Gastrocnemius medialis (tissue), 4 donors: ENCODE measurements at places on chromosomes 5 and 9. TPM values are rescaled to one million over a fixed set of nuclear protein-coding genes. Genes with fewer than 3 reads are reported as not detected.

DNA sequence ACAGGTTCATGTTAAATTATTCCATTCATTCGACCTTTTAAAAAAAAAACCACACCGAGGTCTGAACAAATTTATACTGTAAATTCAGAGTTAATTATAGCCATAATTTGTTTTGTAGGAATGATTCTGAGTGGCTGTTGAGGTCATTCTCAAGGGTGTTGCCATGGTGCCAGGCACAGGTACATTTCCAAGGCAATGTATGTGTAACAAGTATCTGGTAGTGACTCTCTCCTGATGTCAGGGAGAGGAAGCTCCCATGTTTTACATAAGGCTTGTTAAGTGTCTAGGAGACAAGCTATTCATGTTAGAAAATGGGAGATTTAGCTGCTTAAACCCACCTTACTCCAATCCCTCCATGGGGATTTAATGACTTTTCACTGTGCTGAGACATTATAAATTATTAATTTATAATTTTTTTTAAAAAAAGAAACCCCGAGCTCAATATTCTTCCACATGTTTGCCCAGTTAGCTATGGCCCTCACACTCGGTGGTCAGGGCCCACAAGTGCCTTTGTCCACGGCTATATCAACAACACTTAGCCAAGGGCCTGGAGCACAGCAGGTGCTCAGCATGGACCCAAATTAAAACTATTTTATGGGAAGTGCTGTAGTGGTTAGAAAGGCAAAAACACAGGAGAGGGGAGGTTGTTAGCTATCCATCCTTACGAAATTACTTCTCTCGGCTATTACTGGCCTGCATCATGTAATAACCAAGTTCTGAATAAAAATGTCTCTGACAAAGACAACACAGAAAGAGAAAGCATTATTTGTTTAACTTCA is 154.6 kb upstream of the GNA14 start:
- H3K4me1 ChIP-seq: peaks cover 21% of the 10 kb centered on the region
- no peak overlapping the region for H3K4me3 ChIP-seq
- no peak overlapping the region for H3K27ac ChIP-seq
- no peaks in the 10 kb centered on the region for H3K27me3 ChIP-seq
- H3K36me3 ChIP-seq: no peaks in the 10 kb centered on the region

DNA sequence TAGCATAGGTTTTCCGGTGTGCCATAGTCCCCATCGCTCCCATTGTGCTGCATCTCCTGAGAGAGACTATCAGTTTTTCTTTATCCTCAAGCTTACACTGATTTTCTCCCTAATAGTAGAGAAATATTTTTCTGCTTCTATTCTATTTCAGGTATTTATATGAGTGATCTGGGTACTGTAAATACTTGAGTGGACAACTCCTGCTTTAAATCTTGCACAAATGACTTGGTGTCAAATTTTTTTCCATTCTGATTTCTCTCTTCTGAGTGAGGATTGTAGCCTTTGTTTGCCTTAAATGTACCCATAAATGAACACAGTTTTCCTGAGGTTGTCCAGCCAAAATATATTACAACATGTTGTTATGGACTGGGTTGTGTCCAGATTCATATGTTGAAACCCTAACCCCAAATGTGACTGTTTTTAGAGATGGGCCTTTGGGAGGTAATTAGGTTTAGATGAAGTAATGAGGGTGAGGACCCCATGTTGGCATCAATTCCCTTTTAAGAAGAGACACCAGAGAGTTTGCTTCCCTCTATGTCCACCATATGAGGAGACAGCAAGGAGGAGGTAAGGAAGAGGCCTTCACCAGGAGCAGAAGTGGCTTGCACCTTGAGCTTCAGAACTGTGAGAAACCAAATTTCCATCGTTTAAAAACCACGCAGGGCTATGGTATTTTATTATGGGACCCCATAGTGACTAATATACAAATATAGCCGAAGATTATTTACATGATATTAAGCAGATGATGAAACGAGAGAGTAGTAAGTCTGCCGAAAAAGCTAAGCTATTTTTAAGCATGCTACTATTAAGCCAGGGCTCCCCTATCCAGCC is 336.4 kb upstream of the MPDZ start:
- H3K36me3 ChIP-seq: no peaks in the 10 kb centered on the region
- H3K27me3 ChIP-seq: no peaks in the 10 kb centered on the region
- no peak overlapping the region for H3K27ac ChIP-seq
- H3K4me3 ChIP-seq: no peak overlapping the region

DNA sequence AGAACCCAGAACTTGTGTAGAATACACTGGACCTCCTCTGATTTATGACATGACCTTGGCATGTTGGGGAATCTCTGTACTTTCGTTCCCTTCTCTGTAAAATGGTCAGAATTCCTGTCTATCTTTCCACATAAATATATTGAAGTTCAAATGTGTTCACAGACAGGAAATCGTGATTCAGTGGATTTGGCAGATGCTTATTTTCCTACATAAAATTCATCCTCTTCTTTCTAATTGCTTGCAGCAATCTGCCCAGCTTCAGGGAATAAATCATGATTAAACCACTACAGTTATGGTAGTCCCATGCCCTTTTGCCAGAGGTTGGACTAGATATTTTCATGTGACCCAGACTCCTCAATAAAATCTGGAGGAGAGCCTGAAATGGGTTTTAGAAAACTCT is 52.1 kb upstream of the ARL15 start:
- H3K4me3 ChIP-seq: no peak overlapping the region
- H3K4me1 ChIP-seq: no peaks in the 10 kb centered on the region
- DNase-seq: no peak
- no peak overlapping the region for H3K27ac ChIP-seq

DNA sequence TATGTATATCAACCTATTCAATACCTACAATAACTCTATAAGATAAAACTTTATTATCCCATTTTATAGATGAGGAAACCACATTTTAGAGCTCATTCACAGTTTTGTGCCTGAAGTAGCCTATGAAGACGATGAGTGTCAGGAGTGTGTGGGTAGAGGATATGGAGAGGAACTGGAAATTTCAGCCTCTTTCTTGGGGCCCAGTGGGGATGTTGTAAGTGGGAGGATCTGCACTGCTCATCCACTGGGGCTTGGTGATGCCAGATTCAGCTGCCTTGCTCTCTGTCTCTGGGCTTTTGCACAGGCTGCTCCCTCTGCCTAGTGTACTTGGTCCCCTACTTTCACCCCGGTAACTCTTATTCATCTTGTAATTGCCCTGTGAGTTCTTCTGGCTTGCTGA is 194.7 kb downstream of the SREK1 start:
- no peak overlapping the region for H3K4me3 ChIP-seq
- H3K4me1 ChIP-seq: no peaks in the 10 kb centered on the region
- no peak for DNase-seq
- H3K36me3 ChIP-seq: no peaks in the 10 kb centered on the region

DNA sequence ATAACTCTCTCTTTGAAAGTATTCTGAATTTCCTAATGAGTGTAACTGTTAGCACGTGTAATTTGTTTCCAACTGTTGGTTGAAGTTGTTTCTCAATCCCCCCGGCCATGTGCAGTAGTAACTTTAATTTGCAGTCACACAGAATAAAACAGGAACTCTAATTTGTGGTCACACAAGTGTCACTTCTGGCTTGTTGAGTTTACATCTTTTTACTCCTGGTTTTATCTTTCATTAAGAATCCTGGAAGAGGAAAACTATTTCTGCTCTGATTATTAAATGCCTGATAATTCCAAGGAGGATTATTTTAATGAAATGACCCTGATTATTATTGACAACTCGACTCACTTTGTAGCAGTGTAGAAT is 1.2 kb downstream of the SCAMP1 start:
- DNase-seq: no peak
- peak overlapping the region; percentile 90 for H3K27ac ChIP-seq

DNA sequence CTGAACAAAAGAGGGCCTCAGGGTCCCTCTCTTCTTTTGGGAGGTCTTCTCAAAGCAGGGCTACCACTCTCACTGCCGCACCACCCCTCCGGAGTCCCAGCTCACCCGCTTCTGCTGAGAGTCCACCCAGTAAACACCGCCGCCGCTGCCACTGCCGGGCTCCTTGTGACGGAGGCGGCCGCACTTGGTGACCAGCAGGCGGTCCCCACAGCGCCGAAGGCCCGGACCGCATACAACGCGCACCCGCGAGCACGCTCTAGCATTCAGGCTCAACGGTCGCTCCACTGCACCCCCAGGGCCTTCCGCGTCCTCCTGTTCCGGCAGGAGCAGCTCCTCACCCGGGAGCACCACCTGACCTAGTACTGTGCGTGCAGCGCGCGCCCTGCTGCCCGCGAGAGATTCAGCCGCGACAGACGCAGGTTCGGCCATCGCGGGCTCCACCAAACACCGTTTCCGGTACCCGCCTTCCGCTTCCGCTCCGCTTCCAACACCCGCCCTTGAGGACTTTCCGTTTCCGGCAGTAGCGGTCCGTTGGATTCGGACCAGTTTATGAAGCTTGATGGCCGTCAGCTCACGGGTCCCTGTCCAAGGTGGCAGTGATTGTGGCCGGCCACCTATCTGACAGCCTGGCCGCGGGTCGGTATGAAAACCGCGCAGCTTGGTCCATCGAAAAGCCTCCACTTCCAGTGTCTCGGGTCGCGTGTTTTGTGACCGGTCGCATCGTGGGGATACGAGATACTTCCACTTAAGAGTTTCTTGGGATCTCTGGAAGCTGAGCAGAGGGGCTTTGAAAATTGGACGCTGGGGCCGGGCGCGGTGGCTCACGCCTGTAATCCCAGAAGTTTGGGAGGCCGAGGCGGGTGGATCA is at the start of gene EXOSC3:
TSS of gene EXOSC3 (minus strand) at position 449 of the 868 bp plus-strand sequence. CDS start at position 429, 20 bp downstream.
- H3K27me3 ChIP-seq: no peaks in the 10 kb centered on the region
- peaks cover 15% of the 10 kb centered on the region for H3K4me1 ChIP-seq
- peak within 1 kb of the TSS; percentile 89 for H3K27ac ChIP-seq
- DNase-seq: peak; percentile 85
- H3K36me3 ChIP-seq: peaks cover 40% of the 10 kb centered on the region

GRCh38 chr5:150068472-150068871 is 17.9 kb downstream of the CSF1R start:
- no peak overlapping the region for H3K27ac ChIP-seq
- H3K4me3 ChIP-seq: no peak overlapping the region
- no peaks in the 10 kb centered on the region for H3K36me3 ChIP-seq
- no peak for DNase-seq
- H3K4me1 ChIP-seq: no peaks in the 10 kb centered on the region

GRCh38 chr5:81017320-81017719 is 57.2 kb downstream of the RASGRF2 start:
- H3K36me3 ChIP-seq: no peaks in the 10 kb centered on the region
- no peak overlapping the region for H3K4me3 ChIP-seq
- H3K27ac ChIP-seq: no peak overlapping the region
- H3K27me3 ChIP-seq: no peaks in the 10 kb centered on the region

- H3K27me3 ChIP-seq: no peaks in the 10 kb centered on the region
- no peaks in the 10 kb centered on the region for H3K4me1 ChIP-seq
- H3K27ac ChIP-seq: no peak overlapping the region
- no peaks in the 10 kb centered on the region for H3K36me3 ChIP-seq
Measured at GRCh38 chr5:115549154-115549553, 4.6 kb upstream of the FEM1C start.

GRCh38 chr5:3265131-3265885 is 330.3 kb upstream of the IRX1 start:
- H3K36me3 ChIP-seq: no peaks in the 10 kb centered on the region
- no peak overlapping the region for H3K27ac ChIP-seq

GRCh38 chr9:80665479-80665878 is 1023.9 kb downstream of the TLE1 start:
- H3K4me1 ChIP-seq: no peaks in the 10 kb centered on the region
- DNase-seq: no peak
- no peak overlapping the region for H3K27ac ChIP-seq
- H3K4me3 ChIP-seq: no peak overlapping the region
- no peaks in the 10 kb centered on the region for H3K27me3 ChIP-seq
- H3K36me3 ChIP-seq: no peaks in the 10 kb centered on the region

GRCh38 chr5:169945831-169946261 is 34.4 kb downstream of the INSYN2B start:
- H3K4me3 ChIP-seq: no peak overlapping the region
- H3K27ac ChIP-seq: no peak overlapping the region
- DNase-seq: no peak
- H3K4me1 ChIP-seq: no peaks in the 10 kb centered on the region
- H3K27me3 ChIP-seq: no peaks in the 10 kb centered on the region

GRCh38 chr5:136011414-136012001 is 17.3 kb upstream of the TGFBI start:
- no peak overlapping the region for H3K27ac ChIP-seq
- peaks cover 10% of the 10 kb centered on the region for H3K4me1 ChIP-seq
- H3K36me3 ChIP-seq: no peaks in the 10 kb centered on the region
- no peak overlapping the region for H3K4me3 ChIP-seq
- no peak for DNase-seq
- no peaks in the 10 kb centered on the region for H3K27me3 ChIP-seq

GRCh38 chr9:22446950-22447617 is 460 bp downstream of the DMRTA1 start:
- peak overlapping the region; percentile 79 for H3K27ac ChIP-seq
- peak overlapping the region; percentile 89 for H3K4me3 ChIP-seq
- H3K27me3 ChIP-seq: no peaks in the 10 kb centered on the region
- no peaks in the 10 kb centered on the region for H3K36me3 ChIP-seq

DNA sequence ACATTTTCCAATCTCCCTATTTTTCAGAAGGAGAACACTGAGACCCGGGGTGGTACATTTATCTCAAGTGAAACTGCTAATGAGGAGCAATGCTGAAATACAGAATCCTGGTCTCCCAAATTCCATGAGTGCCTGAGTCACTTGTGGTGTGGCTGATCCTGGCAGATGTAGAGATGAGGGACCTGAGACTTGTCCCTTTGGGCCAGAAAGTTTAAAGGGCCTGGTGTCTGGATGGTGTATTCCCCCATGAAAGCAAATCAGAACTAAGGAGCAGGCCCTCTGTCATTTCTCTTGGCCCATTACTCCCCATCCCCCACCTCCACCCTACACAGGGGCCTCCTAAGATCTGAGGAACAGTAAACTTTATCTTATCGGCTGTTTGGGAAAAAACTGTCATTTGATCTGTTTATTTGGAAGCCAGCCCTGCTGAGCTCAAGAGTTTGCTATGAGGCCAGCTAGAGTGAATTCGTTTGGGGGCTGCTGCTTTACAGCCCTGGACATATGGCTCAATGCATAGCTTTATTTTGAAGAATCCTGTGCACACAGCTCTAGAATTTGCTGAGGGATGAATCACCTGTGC is 140.3 kb downstream of the LHFPL2 start:
- H3K27ac ChIP-seq: no peak overlapping the region
- no peak overlapping the region for H3K4me3 ChIP-seq
- no peaks in the 10 kb centered on the region for H3K27me3 ChIP-seq
- peaks cover 45% of the 10 kb centered on the region for H3K4me1 ChIP-seq

GRCh38 chr5:167937635-167937998 is 353.8 kb upstream of the WWC1 start:
- DNase-seq: no peak
- H3K27me3 ChIP-seq: no peaks in the 10 kb centered on the region
- no peaks in the 10 kb centered on the region for H3K36me3 ChIP-seq
- H3K27ac ChIP-seq: no peak overlapping the region

GRCh38 chr9:21611891-21612290 is 129.8 kb upstream of the IFNE start:
- H3K4me3 ChIP-seq: no peak overlapping the region
- H3K36me3 ChIP-seq: no peaks in the 10 kb centered on the region
- H3K27me3 ChIP-seq: no peaks in the 10 kb centered on the region
- no peak overlapping the region for H3K27ac ChIP-seq

GRCh38 chr9:79408200-79408599 is 163.6 kb upstream of the TLE4 start:
- no peaks in the 10 kb centered on the region for H3K4me1 ChIP-seq
- H3K36me3 ChIP-seq: no peaks in the 10 kb centered on the region
- no peak overlapping the region for H3K27ac ChIP-seq
- DNase-seq: no peak
- H3K27me3 ChIP-seq: no peaks in the 10 kb centered on the region

Gene ERMP1
- total RNA-seq: 5.6 TPM

Gene PGM5
- total RNA-seq: 13.3 TPM

Gene ZNF608
- 27.4 TPM for total RNA-seq

Gene PCDHGC5
- total RNA-seq: 1.5 TPM

Gene CD14
- total RNA-seq: 12.2 TPM

Gene MARCHF3
- total RNA-seq: 2.4 TPM
